ENCODE measurements at places on chromosomes 12 and 14.

DNA sequence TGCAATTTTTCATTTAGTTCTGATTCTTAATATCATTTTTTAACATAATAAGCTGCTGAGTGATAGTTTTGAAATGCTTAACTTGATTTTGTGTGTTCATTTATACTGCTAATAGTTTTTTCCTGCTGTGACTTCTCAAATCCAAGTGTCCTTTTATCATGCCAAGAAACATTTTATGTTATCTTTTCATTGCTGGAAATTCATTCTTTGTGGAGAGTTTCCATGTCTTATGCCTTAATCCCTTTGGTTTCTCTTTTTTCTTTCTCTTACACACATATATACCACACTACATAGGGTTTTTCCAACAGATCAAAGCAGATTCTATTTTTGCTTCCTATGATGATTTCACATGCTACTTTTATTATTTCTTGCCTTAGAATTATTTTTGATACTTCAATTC is 981.1 kb downstream of the SLC6A15 start:
- DNase-seq = no peak

DNA sequence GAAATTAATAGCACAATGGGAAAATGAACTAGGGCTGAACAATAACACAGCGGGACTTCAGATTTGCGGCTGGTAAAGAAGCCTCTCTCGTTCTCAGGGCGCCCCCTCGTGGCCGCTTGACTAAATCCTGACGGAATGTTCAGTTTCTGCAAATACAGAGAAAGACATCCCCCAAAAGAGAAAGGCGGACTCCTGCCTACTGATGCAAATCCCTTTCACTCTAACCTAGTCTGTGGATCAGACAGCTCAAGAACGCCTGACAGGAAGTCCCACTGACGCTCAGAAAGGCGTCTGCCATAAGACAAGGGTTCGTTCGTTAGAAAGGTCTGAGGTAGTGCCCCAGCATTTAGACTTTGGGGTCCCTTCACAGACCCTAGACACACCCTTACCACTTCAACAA is 2.5 kb downstream of the NUAK1 start:
- no peak for DNase-seq

DNA sequence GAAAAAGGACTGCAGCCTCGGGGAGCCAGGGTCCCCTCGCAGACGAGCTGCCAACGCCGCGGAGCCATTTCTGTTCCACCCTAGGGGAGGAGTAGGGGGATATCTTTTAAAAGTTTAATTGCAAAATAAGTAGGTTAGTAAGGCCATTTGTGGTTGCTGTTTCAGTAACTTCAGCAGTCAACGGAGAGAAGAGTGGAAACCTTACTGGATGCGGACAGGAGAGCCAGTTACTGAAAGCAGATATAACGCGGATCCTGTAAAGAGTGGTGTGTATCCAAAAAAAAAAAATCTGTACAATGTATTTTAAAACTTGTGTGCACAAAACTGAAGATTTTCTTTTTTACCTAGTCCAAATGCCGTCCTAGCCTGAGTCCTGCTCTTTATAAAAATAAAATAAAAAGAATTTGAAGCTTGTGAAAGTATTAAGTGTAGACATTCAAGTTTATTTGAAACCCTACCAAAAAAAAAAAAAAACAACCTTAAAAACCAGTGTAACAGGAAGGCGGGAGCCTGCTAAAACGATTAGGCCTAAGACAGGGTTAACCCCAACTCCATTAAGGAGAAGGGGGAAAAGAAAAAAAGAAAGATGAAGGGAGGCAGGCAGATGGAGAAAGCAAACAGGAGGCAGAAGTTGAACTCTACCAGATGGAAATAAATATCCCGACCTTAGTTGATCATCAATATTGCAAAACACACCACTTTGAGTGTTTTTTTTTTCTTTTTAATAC is 1.0 kb upstream of the BTG1 start:
- no peak for DNase-seq

GRCh38 chr14:73026243-73026844 is 562 bp downstream of the ZFYVE1 start:
- DNase-seq = no peak

DNA sequence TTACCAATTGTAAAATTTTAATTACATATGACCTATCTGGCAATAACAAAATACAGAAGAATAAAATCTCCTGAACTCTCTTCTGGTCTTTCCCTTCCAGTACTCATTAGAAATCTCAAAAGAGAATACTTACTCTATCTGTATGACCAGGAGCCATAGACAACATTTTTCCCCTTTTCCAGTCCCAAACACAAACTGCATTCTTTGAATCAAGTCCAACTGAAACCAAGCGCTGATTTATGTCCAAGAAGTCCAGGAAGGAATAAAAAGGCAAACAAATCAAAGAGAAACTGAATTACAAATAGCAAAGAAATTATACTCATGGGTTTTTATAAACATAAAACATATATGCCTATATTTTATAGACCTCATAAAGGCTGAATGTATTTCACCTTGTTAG is 46.7 kb downstream of the EML5 start:
- no peak for DNase-seq

DNA sequence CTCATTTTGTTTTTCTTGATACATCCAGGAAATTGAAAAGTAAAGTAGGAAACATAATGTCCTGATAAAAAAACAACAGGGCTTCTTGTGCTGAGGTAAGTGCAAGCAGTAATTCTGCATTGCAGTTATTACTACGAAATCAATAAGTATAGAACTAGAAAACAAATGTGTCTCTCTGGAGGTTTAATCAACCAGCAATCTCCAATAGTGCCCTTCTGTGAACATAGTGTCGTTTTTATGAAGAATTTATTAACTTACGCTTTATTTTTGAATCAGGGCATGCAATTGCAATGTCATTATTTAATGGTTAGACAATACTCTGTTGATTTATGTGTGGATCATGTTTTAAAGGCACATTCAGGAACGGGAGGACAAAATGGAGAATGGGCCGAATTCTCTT is 494.1 kb upstream of the NOVA1 start:
- no peak for DNase-seq

DNA sequence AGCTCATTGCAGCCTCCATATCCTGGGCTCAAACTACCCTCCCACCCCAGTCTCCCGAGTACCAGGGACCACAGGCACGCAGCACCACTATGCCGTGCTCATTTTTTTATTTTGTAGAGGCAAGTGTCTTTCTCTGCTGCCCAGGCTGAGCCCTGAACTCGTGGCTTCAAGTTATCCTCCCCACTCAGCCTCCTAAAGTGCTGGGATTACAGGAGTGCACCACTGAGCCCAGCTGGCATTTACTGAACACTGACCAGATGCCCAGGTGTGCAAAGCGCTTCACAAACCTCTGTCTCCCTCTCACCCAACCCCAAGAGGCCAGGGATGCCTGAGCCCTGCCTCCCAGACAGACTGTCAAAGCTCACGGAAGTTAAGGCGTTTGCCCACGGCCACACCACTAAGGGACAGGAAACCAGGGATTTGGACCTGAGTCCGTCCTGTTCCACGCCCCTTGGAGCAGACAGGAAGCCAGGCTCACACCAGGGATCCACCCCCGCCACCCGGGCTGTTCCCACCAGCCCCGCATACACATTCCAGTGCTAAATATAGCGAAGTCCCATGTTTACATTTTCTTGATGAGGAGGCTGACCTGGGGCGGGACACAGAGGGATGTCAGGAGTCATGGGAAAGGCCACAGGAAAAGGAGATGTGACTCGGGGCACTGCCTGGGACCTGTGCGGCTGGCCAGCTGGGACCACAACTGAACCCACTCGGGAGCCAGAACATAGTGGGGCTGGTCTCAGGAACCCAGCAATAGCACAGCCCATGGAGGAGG is 51.2 kb downstream of the TESC start:
- DNase-seq = peak; percentile 60

GRCh38 chr12:118436986-118437385 is 60.6 kb downstream of the SUDS3 start:
- no peak for DNase-seq

DNA sequence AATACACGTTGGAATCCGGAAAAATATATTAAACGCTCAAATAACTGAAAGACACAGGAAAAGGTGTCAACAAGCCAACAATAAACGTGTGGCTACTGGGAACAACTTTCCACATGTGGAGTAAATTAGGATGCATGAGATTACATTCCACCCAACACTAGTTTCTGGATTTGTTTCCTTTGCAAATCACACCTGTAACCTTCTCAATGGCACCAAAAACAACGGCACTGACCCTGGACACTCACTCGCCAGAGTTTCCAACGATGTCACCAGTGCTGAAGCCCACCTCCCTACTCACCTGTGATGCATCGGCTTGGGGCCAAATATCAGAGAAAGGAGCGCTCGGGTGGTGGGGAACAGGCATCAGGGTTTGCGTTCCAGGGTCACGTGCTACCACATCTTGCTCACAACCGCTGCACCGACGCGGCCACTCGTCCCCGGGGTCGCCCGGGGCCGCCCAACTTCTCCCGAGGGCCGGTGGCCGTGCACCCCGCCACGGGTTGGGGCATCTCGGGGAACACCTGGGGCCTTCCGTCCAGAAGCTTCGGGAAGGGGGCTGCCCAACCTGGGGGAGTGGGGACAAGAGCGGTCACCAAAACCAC is 629 bp downstream of the PRDM4 start:
- peak; percentile 39 for DNase-seq

DNA sequence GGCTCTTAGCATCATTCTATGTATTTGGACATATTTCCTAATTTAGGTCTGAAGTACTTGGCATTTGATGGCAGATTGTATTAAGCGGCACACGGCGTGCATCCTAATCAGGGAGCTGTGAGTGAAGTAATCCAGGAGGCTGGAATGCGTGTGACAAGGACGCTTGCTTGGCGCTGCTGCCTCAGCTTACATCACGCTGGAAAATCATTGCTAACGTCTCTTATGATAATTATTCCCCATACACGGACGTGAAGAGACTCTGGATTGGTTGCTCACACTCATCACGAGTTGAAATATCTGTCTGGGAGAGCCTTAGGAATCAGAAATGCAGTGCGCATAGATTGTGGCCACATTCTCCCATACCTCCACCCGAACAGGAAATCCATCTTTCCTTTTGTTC is 85.3 kb downstream of the FBXW8 start:
- DNase-seq = no peak

- DNase-seq = no peak
Measured at GRCh38 chr12:91591639-91591987, 409.0 kb upstream of the DCN start.

GRCh38 chr12:121773011-121773777 is 20.3 kb downstream of the RHOF start:
- peak; percentile 93 for DNase-seq

- no peak for DNase-seq
Measured at GRCh38 chr14:92945544-92945943, 22.6 kb downstream of the CHGA start.

DNA sequence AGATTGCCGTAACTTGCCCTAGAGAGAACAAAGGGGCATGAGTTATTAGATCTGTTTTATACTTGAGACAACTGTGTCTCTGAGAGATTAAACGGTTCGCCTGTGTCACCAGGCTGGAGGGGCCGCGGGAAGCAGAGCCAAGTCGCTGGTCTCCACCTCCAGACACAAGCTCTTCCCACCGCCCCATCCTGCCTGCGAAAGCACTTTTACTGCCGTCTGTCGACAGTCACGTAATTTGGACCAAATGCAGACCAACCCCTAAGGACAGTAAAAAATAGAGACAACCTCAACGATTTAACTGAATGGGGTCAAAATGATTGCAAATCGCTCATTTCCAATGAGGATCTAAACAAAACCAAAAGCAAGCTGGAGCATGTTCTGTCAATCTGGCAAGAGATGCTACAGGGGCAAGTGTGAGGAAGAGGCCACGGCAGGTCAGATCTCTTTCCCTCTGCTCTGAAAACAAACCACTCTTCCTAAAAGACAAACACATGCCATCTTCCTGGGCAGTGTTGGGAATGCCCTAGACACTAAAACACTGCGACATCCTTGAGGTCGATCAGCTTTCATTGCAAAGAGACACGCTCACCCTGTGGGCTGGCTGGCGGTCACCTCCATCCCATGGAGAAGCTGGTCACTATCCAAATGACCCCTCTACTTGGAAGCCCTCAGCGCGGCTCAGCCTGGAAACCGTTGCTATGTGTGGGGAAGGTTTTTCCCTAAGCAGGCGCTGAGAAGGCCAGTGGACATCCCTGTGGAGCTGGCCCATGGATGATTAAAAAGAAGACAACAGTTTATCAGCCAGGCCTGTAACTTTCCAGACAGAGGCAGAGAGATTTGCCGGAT is 17.1 kb downstream of the GSC start:
- no peak for DNase-seq

GRCh38 chr12:16949371-16949770 is 343.4 kb upstream of the LMO3 start:
- no peak for DNase-seq

GRCh38 chr12:7877420-7877819 is 4.7 kb upstream of the SLC2A14 start:
- DNase-seq = no peak

GRCh38 chr14:47302121-47302520 is 373.3 kb downstream of the MDGA2 start:
- no peak for DNase-seq

DNA sequence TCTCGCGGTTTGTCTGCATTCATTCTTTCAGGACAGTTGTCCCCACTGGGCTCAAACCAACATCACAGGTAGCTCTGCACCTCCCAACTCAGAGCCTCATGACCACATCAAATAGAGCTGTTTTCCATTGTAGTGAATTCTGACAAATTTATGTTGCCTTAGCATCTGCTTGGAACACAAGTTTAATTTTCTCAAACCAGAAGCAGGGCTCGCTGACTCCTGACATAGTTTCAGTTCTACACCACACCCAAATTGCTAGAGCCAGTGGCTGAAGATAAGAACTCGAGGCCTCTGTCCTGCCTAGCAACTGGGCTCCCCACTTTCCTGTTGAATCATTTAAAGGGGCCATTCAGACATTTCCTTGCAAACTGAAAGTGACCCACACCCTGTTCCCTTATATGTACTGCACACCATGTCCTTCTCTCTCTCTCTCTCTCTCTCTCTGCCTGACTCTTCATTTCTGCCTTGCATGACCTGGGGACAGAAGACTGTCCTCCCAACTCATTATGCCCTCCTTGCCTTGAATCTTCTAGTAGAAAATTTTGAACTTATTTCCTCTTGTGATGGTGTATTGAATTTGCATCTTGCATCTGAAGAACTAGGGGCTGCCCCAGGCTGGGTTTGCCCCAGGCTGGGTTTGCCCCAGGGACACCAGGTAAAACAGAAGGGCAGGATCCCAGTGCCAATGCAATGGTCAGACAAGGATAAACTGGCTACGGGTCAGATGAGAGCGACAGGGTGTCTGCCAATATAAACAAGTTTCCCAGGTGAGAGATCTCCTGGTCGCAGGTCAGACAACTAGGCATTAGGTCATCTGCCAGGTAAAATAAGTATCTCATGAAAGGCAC is 9.7 kb upstream of the WSCD2 start:
- no peak for DNase-seq

Measured in HuH-7 (cell line).